ENCODE measurements at places on chromosomes 3 and 15.

DNA sequence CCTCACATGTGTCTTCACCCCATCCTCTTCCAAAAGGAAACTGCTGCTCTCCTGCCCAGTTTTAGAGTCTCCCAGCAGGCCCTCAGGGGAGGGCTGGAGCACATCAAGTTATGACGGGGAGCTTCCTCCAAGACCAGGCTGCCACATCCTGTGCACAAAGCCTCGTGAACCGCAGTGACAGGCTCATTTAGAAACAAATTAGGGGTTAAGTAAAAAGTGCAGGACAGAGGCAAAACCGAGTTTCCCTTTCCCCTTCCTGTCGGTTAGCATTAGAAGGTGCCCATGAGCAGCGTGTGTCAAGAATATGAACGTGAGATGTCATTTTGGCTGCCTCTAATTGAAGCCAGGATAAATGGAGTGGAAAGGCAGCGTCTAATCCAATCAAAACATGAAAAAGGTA is 199.7 kb downstream of the ARRDC4 start:
- DNase-seq, result no peak

- no peak for DNase-seq
Observed at GRCh38 chr15:38307251-38307650, 54.6 kb downstream of the SPRED1 start.

GRCh38 chr15:82649226-82649999 is 2.2 kb upstream of the CPEB1 start:
- DNase-seq, result no peak

DNA sequence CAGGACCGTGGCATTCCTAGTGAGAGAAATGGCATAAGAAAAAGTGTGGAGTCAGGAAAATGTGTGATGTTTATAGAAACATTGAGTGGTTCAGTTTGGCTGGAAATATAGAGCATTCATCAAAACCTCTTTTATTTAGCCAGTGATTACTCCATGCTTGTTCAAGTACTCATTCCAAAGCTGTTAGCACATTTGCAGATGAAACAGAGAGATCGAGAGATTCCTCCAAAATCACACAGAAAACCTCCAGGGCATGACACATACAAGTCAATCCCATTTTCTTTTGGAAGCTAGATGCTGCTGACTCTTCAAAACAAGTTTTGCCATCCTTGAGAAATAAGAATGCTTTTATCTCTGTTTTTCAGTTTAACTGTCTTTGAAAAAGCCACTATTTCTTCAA is 11.5 kb upstream of the MB21D2 start:
- DNase-seq, result no peak

- DNase-seq, result no peak
Observed at GRCh38 chr3:25665315-25666280, 891 bp upstream of the TOP2B start.

- no peak for DNase-seq
Observed at GRCh38 chr3:160392798-160393197, 6.2 kb downstream of the IFT80 start.

GRCh38 chr3:146496726-146497125 is 27.4 kb upstream of the PLSCR2 start:
- DNase-seq, result no peak

- no peak for DNase-seq
Observed at GRCh38 chr3:14286887-14287500, 108.4 kb downstream of the LSM3 start.

DNA sequence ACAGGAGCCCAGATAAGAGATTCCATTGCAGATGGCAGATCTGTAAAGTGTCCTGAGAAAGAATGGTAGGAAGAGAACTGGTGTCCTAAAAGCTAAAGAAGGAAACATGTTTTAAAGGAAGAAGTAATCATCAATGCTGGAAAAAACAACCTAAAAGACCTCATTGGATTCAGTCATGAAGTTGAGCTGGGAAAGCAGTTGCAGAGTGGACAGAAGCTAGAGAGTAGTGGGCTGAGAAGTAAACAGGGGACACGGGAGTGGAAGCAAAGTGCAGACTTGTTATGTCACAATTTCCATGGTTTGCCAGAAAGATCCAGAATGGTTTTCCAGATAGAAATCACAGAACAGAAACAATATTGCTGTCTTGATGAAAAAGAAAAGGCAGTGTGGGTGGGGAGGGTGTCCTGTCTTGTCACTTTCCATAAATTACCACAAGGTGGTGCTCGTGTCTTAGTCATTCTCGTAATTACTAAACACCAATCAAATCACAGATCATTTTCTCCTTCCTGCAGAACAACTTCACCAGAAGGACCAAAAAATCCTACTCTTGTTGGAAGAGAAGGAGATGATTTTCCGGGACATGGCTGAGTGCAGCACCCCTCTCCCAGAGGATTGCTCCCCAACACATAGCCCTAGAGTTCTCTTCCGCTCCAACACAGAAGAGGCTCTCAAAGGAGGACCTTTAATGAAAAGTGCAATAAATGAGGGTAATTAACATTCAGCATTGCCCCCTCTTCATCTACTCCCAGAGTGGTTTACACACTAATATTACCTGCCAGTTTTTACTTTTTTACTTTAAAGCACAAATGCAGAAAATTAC is 64.5 kb downstream of the KLHL25 start:
- DNase-seq, result peak; percentile 67

DNA sequence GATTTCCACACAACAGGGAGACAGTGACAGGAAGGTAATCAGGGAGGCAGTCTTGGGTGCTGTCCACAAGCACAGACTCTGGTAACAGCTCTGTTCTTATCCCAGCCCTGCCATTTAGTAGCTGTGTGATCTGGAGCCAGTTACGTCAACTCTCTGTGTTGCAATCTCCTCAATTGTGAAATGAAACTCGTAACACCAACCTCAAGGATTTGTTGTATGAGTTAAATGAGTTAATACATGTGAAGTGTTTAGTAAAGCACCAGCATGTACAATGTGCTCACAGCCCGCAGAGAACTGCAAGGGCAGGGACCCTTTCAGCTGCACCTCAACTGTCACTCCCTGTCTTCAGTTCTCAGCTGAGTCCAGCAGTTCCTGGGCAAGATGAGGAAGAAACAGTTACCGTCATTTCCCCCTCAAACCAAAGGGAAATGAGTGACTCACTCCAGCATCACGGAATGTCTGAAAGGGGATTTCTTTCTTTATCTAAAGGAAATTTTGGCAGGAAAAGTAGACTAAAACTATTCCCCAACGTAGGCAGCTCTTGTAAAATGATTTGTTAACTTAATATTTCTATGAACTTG is 39.9 kb upstream of the MB21D2 start:
- DNase-seq, result peak; percentile 90

DNA sequence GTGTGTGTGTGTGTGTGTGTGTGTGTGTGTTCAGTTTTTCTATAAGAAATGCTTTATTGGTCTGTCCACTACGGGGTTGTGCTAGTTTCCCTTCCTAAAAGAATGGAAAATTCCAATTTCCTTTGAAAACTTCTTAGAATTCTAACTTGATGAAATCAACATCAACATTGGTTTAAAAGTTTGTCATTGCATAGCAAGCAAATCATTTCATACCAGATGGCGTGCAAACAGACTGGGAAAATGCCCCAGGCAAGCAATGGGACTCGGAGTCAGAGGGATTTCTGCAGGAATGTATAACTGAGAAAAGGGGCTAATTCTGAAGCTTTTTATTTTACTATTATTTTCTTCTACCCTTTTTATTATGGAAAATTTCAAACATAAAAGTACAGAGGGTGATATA is 13.1 kb upstream of the DYNC1LI1 start:
- no peak for DNase-seq

All from astrocyte of the spinal cord (primary cell).